ENCODE measurements at places on chromosomes 7 and 10.

DNA sequence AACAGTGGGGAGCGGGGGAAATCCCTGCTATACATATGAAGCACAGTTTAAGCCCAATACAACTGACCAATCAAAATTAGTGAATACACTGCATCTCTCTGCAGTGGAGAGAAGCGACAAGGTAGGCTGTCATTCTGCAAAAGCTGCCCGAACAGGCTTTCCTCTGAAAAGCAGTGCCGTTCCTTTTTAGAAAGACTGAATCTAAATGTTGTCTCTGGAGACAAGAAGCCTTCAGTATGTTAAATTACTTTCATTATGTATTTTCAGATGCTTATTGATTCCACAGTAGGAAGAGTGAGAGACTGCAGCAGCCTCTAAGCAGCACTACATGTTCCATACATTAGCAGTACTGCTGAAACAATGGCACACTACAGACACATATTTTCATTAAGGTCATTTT lies at the start of gene GPR22:
TSS of gene GPR22 (plus strand) at position 129 of the 400 bp plus-strand sequence. CDS start 4,004 bp downstream, outside the sequence.
- no peak for DNase-seq
- no peak within 1 kb of the TSS for H3K4me3 ChIP-seq
- H3K4me1 ChIP-seq: no peaks in the 10 kb centered on the region

DNA sequence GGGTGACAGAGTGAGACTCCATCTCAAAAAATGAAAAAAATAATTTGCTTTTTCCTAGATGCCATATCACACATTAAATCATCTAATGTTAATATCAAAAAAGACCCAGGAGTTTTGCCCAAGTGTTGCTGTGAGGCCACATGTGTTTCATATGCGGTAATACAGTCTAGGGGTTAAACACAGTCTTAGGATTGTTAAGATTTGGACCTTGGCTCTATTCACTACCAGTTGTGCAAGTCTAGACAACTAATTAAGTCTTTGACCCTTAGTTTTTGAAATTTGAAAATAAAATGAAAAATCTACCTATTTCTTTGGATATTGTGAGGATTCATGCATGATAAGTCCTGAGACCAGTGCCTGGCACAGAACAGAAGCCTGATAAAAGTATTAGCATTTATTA lies 14.9 kb upstream of the MALRD1 start:
- no peak overlapping the region for H3K27ac ChIP-seq
- no peaks in the 10 kb centered on the region for H3K4me1 ChIP-seq
- no peak overlapping the region for H3K4me3 ChIP-seq

- DNase-seq: no peak
- no peaks in the 10 kb centered on the region for H3K36me3 ChIP-seq
- H3K4me3 ChIP-seq: no peak overlapping the region
- H3K27ac ChIP-seq: no peak overlapping the region
These were observed 253.6 kb downstream of the WDR37 start for GRCh38 chr10:1309617-1310270.

- no peak overlapping the region for H3K4me3 ChIP-seq
- no peak overlapping the region for H3K27ac ChIP-seq
- no peak for DNase-seq
- H3K27me3 ChIP-seq: peaks cover 13% of the 10 kb centered on the region
These were observed 5.8 kb downstream of the CHAT start for GRCh38 chr10:49619613-49620012.

DNA sequence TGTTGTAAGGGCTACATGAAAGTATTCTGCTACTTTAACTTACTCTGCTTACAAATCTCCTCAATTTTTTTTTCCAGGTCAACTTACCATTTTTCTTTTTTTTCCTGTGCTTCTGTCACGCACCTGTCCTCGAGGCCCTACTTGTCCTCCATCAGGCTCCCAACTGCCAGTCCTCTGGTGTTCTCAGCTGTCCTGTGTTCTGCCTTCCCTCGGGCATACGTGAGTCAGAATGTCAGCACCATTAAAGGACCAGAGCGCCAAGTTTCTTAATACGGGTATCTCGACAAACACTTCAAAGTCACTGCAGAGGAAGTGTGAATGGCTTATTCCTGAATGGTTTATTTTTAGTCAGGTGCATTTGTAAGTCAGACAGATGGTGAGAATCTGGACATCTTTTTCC lies at the start of gene TEX47:
TSS of gene TEX47 (minus strand) at position 185 of the 400 bp plus-strand sequence. CDS start 795 bp downstream, outside the sequence.
- no peak within 1 kb of the TSS for H3K4me3 ChIP-seq
- DNase-seq: no peak
- no peaks in the 10 kb centered on the region for H3K27me3 ChIP-seq
- H3K27ac ChIP-seq: no peak within 1 kb of the TSS
- no peaks in the 10 kb centered on the region for H3K36me3 ChIP-seq

Data from K562 (cell line).